ENCODE measurements at places on chromosomes 3 and 15. TPM values are rescaled to one million over a fixed set of nuclear protein-coding genes. Genes with fewer than 3 reads are reported as not detected.

Gene RAF1
- total RNA-seq: 107 TPM

Gene INSYN1
- under 0.01 TPM for total RNA-seq

Gene HRG
- total RNA-seq: not detected

Gene GOLGA8G
- not detected for total RNA-seq

Gene FOXB1
- total RNA-seq: 0.39 TPM

Gene RASGRP1
- total RNA-seq: 0.11 TPM

Gene COX17
- 17.7 TPM for total RNA-seq

Gene SPTBN5
- 3.9 TPM for total RNA-seq

Gene XRN1
- 30.7 TPM for total RNA-seq

Gene BCHE
- 9.4 TPM for total RNA-seq

Gene CD80
- 0.39 TPM for total RNA-seq

Gene RNF168
- total RNA-seq: 13.7 TPM

Gene IL17RE
- total RNA-seq: 50.6 TPM

Gene CHRM5
- total RNA-seq: under 0.01 TPM

Gene ADAMTS17
- not detected for total RNA-seq

Gene MUC4
- total RNA-seq: 4.7 TPM

Gene NR1I2
- not detected for total RNA-seq

Gene ARPIN
- 10.7 TPM for total RNA-seq

Gene SLC25A20
- total RNA-seq: 16.1 TPM

Gene OSBPL10
- 138 TPM for total RNA-seq

Gene SCAANT1
- not detected for total RNA-seq

Gene MUSTN1
- 0.79 TPM for total RNA-seq

Gene PLCB2
- total RNA-seq: 1.2 TPM

Gene MKRN3
- 0.11 TPM for total RNA-seq

Gene EOMES
- total RNA-seq: not detected

Gene TNNC1
- total RNA-seq: 3.5 TPM

Gene BCL2A1
- total RNA-seq: not detected

Gene MYRIP
- total RNA-seq: not detected

Gene TTC21A
- 7.5 TPM for total RNA-seq

Gene CMTM8
- total RNA-seq: not detected

Gene AMIGO3
- 3.3 TPM for total RNA-seq

Gene TOP2B
- 76.8 TPM for total RNA-seq

Gene CSPG5
- 1.6 TPM for total RNA-seq

Gene ABTB1
- total RNA-seq: 11.7 TPM

Gene CEMIP
- 29.6 TPM for total RNA-seq

Gene SLC28A1
- total RNA-seq: not detected

Gene TRIM71
- total RNA-seq: 7.9 TPM

Gene C3orf33
- 0.98 TPM for total RNA-seq

Gene ATG3
- 45.1 TPM for total RNA-seq

Measured in placental epithelial cell (primary cell).